ENCODE measurements at places on chromosomes 7 and 10. TPM values are rescaled to one million over a fixed set of nuclear protein-coding genes. Genes with fewer than 3 reads are reported as not detected.

- DNase-seq = no peak
Observed at GRCh38 chr7:77899516-77899915, 100.9 kb downstream of the PHTF2 start.

KEL gene
- total RNA-seq = 0.78 TPM

SERPINE1 gene
- total RNA-seq = 0.23 TPM

STAG3 gene
- total RNA-seq = 22.3 TPM

- DNase-seq = no peak
Observed at GRCh38 chr10:32943854-32944661, 14.0 kb downstream of the ITGB1 start.

DNA sequence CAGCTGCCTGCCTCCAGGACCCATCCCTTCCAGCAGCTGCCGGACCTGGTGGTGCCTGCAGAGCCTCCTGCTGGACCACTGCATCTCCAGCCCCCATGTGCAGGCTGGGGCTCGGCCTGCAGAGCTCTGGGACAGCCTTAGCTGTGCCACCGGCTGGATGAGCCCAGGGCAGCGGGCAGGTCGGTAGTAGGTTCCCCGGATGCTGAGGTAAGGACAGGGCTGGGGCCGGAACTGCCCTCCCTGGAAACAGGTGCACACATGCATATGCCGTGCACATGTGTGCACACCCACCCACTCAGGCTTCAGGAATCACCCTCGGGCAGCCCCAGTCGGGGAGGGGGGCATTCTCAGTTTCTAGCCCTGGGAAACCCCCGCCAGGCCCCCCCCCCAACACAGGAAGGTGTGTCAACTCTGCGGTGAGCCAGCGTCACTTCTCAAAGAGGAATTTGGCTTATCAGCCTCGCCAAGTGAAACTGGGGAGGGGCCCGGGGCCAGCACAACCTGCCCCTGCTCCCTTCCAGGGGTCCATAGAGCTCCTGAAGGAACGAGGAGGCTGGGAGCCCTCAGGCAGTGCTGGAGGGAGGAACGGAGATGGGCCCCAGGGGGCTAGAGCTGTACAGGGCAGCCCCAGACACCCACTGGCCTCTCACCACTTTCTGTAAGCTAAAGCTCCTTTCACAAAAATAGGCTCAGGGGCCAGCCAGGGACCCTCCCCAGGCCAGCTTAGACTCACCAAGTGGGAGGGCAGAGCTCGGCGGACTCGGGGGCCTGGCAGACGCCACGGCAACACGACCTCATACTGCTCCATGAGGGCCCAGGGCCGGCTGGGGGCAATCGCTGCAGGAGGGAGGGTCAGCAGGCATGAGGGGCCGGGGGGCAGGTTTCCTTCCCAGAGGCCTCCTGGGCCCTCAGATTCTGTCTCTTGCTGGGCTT is 1.7 kb downstream of the ADAM8 start:
- peak; percentile 70 for DNase-seq

DNA sequence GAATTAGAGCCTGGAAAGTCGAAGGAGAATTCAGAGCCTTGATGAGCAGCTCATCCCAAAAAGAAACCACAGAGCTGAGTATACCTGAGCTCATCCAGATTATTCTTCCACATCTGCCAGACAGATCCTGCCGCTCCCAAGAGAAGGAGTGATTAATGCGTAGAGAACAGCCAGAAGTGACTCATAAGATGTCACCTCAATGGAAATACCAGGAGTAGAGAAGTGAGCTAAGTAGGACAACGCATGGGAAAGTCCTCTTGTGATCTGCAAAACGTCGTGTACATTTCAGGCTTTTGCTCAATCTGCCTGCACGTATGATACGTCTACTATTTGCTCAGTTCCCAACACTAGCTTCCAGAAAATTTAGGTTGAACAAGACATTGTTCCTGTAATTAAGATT is 230.5 kb upstream of the AUTS2 start:
- no peak for DNase-seq

OR6B1 gene
- not detected for total RNA-seq

GRCh38 chr7:34168013-34168412 is 262.7 kb downstream of the BMPER start:
- DNase-seq = no peak

ASZ1 gene
- total RNA-seq = not detected

DNA sequence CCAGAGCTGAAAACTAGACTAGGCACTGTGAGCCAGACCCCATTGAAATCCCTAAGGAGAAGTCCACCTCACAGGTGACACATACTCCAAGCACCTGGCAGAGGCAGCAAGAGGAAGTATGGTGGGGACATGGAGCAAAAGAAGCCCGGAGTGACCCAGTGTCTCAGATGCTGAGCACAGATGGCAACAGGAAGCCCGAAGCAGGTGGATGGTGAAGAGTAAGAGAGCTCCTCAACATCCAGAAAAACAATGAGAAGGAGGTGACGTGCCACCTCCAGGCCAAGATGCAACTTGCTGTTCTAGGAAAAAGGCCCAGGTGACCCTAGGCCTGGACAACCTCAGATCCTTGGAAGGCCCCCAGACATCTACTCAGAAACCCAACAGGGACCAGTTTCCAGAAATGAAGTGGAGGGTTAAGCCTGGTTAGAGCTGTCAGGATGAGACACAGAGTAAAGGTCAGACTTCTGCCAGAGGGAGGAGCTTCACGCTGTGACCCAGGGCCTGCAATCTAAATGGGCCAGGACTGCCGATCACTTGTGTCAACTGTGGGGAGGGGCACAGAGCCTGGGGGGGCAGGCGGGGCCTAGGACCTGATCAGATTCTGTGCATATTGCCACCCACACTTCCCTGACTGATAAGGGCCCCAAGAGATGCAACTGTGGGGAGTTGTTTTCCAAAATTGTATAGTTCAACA is 2.4 kb upstream of the COBL start:
- DNase-seq = no peak

- DNase-seq = no peak
Observed at GRCh38 chr7:112521942-112522341, 41.2 kb downstream of the LSMEM1 start.

- no peak for DNase-seq
Observed at GRCh38 chr7:22387583-22387982, 30.6 kb upstream of the RAPGEF5 start.

DGKI gene
- 2.8 TPM for total RNA-seq

DNA sequence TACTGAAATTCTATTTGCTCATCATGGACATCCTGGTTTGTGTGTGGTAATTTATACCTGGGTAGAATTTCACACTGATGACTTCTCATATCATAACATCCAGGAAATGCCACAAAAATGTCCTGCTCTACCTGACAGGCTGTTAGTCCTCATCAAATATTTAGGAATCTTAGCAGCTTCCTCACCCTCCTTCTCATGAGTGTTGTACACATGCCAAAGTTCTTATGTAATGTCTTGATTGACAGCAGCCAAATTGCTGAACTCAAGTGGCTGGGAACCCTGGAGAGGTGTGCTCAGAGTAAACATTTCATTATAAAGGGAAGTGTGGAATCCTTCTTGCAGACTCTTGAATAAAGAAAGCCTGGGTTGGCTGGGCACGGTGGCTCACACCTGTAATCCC is 8.9 kb downstream of the EEPD1 start:
- DNase-seq = no peak

DNA sequence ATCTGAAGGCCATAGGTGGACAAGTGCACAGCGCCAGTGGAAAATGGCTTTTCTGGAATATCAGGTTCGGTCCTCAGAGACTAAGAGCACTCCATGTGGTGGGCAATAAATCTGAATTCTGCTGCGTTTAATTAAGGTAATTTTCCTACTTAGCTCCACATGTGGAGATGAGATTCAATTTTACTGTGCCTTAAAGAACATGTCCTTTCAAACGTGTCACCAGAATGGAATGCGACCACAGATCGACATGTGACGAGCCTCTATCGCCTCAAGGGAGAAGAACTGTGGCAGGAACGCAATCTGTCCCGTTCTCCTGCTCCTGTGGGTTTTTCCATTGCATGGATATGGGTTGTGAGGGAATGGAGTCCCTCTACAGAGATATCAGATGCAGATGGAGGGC is 205.3 kb upstream of the ZNF32 start:
- DNase-seq = no peak

PAX4 gene
- total RNA-seq = not detected

GRCh38 chr7:112252141-112252540 is 45.6 kb downstream of the ZNF277 start:
- DNase-seq = no peak
